Eye (tissue), 1 donor: ENCODE measurements at places on chromosomes 2 and 18.

DNA sequence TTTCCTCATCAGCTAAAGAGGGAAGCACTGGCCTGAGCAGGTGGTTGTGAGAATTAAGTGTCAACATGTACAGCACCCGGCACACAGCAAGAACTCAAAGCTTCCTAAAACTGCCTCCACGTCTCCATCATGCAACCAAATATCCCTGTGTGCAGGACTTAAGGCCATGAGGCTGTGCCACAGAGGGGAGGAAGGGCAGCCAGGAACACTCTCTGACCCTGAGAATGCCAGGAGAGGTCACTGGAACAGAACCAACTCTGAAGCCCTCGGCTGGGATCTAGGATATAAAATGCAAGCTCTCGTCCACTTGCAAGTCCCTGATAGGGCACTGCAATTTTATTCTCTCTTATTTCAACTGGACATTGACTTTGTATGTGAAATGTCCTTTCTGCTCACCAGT lies 12.2 kb upstream of the NPAS2 start:
- no peak for DNase-seq

GRCh38 chr2:45554742-45555140 lies 56.3 kb downstream of the SRBD1 start:
- no peak for DNase-seq

DNA sequence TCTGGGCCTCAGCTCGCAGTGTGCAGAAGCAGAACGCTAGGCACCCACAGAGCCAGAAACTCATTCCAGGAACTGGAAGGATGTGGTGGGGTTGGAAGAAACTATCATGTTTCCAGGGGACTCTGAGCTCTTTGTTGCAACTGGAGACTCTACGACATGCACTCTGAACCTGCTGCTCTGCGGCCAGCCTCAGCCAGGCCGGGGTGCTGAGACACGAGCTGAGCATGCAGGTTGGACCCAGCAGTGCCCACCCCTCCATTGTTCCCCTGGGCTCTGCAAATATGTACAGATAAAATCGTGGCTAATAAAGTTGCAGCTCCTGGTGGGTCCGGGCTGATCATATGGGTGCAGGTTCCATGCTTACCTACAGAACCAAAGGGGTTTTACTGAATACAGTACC lies 37.6 kb upstream of the ARL4C start:
- DNase-seq, result no peak

DNA sequence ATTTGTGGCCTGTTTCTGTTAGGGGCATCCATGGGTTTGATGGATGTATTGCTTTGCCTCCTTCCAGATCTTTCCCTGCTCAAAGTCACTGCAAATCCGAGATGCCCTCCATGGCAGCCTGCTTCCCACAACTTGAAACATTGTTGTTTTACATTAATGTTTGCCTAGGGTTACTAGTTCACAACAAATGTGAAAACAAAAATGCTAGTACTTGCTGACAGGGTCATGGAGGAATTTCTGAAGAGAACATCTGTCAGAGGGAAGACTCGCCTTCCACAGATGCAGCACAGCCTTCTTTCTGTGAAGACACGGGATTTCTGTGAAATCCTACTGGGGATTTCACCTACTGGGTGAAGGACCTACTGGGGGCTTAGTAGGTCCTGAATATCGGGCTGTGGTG lies 260.0 kb upstream of the FN1 start:
- no peak for DNase-seq

GRCh38 chr18:74453642-74454198 lies 3.4 kb downstream of the DIPK1C start:
- no peak for DNase-seq

DNA sequence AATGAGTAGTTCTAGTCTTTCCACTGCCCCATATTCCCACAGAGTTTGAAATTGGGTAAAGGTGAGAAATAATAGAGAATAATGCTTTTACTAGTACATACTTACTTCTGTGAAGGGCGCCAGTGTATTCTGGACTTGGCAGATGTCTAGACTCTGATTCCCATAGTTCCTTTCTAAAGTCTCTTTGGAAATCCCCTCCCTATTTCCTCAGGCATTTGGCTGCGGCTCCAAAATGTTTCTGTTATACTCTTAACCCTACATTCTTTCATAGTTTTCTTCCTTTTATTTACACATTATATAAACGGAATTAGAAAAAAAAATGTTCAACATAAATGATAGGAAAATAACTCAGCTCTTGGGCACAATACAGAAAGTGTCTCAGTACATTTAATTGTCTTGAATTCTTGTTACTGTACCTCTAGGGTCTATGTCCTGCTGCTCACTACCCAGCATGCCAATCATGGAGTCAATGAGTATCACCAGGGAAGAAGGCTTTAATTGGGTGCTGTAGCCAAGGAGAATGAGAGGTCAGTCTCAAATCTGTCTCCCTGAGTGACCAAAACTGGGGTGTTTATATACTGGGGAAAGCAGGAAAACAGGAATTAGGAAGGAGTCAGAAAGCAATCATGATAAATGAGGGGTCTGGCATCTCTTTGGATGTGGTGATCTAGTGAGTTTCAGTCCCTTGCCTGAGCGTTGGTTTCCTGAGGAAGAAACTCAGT lies 147.8 kb upstream of the MMADHC start:
- no peak for DNase-seq

DNA sequence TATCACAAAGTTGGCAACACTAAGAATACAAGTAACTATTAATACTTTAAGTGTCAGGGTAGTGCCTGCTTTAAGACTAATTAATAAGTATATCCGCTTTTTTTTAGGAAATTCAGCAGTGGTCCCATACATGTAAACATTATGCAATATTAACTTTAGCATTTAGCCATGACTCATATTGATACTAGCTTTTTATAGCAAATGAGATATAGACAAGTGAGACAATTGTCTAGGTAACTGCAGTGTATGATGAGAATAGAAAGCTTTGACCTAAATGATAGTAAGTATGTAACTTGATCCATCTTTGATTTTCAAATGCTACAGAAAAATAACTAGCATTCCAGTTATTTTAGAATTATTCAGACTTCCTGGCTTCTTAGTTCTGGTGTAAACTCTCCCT lies 27.4 kb upstream of the VRK2 start:
- DNase-seq, result no peak

GRCh38 chr2:164910101-164910899 lies 45.0 kb downstream of the SLC38A11 start:
- DNase-seq, result peak; percentile 13

- no peak for DNase-seq
These were observed 70.0 kb downstream of the ACOXL start for GRCh38 chr2:110802208-110802932.

- peak; percentile 26 for DNase-seq
These were observed 21.3 kb downstream of the XRCC5 start for GRCh38 chr2:216130346-216130971.

- peak; percentile 42 for DNase-seq
These were observed 101.1 kb upstream of the RAB12 start for GRCh38 chr18:8507915-8508705.

GRCh38 chr2:30428348-30428662 lies 18.7 kb upstream of the LCLAT1 start:
- no peak for DNase-seq

- peak; percentile 86 for DNase-seq
These were observed 182.7 kb downstream of the RPIA start for GRCh38 chr2:88874063-88874657.

- no peak for DNase-seq
These were observed 40.4 kb downstream of the KIDINS220 start for GRCh38 chr2:8796878-8797550.

- no peak for DNase-seq
These were observed 23.0 kb downstream of the ARHGAP15 start for GRCh38 chr2:143152219-143152618.

DNA sequence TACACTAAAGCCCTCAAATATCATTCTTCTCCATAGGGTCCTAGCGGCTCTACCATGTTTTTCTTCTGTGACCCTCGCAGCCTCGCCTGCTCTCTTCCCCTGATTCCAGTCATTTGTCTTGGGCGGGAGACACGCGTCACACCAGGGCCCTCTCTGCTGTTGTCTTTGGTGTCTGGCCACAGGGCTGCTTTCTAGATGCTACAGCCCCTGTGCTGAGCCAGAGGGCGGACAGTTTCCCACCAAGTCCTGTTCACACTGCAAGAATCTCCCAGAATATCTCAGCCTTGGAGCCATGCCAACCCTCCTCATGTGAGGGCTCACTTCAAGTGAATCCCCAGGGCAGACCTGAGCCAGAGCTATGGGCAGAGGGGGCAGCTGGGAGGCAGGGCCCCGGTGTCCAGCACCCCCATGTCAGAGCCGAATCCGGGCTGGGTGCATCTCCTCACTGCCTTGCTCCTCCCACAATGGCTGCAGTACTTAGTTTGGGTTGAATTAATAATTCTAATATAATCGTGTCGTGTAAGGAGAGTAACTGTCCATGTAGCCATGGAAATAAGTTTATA lies 42.1 kb downstream of the DIPK1C start:
- DNase-seq, result no peak

- no peak for DNase-seq
These were observed 90.8 kb downstream of the GRB14 start for GRCh38 chr2:164530464-164530863.

DNA sequence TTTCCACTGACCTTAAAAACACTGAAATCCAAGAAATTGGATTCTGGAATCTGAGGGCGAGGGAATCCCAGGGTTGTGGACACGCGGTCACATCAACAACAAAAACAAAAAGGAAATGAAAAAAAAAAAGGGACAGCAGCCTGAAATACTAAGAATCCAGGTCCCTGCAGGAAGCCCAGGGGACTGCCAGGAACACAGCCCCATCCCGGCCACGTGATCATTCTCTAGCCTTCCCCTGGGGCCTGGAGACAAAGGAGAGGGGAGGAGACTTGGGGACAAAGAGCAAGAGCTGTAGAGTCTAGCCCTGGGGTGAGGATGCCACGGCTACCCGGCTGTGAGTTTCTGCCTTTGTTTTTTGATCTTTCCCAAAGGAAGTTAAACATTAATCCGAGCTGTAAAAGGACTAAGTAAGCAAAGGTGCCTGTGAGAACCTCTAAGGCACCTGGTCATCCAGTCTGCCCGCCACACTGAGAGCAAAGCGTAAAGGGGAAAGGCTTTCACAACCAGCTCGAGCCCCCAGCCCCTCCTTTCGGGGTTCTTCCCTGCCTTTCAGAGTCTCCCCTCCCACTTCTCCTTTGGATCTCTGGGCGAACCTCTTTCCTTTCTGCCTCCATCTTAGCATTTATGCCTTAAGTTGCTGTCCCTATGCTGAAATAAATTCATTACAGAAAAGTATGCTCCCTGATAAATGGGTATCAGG lies 57.9 kb upstream of the MSH2 start:
- peak; percentile 98 for DNase-seq

- peak; percentile 64 for DNase-seq
These were observed 60.6 kb downstream of the DIPK1C start for GRCh38 chr18:74396171-74397169.

DNA sequence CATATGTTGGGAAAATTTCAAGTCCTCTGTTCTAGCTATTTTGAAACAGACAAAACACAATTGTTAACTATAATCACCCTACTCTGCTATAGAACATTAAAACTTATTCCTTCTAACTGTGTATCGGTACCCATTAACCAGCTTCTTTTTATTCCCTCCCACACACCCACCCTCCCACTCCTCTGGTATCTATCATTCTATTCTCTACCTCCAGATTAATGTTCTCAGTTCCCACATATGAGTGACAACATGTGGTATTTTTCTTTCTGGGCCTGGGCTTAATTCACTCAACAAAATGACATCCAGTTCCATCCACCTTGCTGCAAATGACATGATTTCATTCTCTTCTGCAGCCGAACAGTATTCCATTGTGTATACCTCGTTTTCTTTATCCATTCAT lies 43.3 kb downstream of the EXOC6B start:
- DNase-seq, result no peak

GRCh38 chr2:26202981-26203490 lies 30.1 kb downstream of the GAREM2 start:
- DNase-seq, result no peak

- no peak for DNase-seq
These were observed 87.5 kb downstream of the TMEM131 start for GRCh38 chr2:97908208-97908676.

GRCh38 chr2:107001964-107002696 lies 116.2 kb upstream of the ST6GAL2 start:
- DNase-seq, result no peak

DNA sequence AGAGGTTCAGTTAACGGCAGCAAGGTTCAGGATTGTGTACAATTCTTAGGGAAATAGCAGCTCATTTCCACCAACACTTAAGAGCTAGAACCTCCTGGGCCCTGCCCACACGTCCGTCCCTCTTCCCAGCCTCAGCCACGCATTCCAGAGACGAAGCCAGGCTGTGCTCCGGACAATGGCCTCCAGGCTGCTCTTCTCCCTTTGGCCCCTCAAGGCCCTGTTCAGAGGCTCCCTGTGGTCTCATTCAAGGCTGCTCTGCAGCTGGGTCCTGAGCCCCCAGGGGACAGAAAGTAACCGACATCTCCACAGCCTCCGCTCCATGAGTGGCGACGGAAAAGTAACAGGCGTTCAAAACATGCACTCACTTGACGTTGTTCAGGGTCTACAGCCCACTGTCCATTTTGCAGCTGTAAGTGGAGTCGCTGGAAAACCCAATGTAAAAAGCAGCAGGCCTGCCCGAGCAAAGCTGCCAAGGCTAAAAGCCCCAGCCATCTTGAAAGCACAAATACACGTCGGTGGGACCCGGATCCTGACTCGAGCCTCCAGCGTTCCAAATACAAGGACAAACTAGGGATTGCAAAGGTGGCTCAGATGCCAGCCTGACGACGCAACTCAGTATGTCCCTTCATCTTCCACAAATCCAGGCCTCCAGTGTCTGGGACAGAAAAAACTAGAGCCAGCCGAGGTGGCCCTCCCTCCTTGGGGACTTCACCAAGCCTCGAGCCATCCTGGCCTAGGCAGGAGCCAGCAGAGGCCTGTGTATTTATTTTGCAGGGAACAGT lies 76.9 kb downstream of the NDUFA10 start:
- DNase-seq, result no peak

DNA sequence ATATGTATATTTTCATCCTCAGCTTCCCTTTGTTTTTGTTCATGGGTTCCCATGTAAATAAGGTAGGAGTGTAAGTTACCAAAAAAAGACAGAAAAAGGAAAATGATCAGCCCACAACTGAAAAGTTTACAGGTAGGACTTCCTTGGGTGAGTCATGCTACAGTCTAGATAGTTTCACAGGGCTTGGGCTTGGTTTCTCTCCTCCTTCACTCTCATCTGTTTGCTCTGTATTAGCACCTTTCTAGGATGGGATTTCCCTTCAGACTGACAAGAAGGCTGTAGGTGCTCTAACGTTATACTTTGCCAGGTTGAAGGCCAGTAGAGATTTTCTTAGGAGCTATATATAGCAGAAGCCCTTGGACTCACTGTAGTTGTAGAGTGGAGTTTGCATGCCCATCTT lies 57.9 kb downstream of the FAM171B start:
- no peak for DNase-seq

DNA sequence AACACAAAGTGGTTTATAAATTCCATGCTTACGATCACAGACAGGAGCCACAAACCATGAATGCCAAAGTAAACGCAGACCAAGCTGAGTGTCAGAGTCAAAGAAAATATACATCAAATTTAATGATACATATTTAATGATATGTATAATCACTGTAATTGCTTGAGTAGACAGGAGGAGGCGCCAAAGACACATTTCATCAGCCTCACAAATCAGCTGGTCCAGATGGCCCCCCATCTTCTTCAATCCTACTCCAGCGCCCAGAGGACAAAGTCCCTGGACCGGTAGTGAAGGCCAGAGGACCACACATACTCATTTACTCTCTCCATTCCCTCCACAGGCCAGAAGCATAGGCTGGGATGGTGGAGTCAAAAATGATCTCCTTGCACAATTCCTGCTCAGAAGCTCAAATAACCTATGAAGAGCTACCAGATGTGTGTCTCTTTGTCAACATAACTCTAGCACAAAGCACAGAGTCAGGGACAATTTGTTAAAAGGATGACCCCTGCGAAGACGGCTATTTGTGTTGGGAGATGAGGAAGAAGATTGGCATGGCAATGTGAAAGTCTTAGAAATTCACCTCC lies 149.3 kb upstream of the PGAP1 start:
- no peak for DNase-seq
